ENCODE measurements at places on chromosomes 3 and 15.

DNA sequence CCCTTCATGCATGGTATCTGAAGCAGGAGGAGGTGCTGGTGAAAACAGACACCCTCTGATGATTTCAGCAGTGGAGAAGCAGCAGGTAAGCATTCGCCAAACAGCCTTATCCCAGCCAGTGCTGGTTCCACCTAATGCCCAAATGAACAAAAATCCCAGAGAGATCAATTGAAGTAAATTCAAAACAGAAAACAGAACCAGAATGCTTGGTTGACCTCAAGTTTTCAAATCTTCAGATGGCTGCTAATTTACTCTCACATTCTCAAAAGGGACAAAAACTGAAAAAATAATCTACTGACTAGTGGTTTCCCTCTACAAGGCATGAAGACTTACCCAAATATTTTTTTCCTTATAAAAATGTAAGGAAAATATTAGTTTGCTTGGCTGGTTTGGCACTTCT, 87.0 kb upstream of the MYO5C start:
- no peak for DNase-seq

DNA sequence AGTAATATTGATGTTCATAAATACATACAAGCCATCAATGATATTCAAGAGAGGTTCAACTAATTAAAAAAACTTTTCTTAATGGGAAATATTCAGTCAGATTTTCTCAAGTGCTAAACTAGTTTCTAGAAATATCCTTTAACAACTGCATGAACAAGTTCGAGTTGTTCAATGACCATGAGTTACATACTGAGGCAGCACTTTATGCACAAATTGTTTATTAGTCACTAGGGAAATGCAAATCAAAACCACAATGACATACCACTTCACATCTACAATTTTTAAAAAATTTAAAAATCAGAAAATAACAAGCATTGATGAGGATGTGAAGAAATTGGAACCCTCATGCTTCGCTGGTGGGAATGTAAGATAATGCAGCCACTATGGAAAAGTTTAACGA, 62.4 kb downstream of the RAD18 start:
- DNase-seq, result no peak

GRCh38 chr15:72800833-72801481, 17.4 kb upstream of the ADPGK start:
- DNase-seq, result no peak

DNA sequence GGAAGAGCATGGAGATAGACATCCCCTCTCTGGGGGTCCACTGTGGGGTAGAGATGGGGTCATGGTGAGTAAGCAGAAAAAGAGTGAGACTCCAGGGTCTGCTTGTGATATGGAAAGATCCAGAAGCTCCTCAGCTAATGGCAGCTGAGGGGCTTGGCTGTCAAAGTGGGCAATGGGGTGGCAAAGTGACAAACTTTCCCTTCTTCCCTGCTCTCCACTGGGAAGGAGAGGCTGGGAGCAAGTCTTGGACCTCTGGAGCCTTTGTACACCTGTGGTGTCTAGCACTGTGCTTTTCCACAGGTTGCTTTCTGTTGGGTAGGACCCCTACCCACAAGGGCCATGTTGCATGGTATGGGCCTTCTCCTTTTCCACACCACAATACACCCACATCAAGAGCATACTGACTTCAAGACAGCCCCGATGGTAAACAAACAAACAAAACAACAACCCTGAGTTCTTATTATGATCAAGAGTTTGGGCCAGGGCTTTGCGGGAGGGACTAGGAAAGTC, 3.5 kb downstream of the ITGA11 start:
- DNase-seq, result no peak

DNA sequence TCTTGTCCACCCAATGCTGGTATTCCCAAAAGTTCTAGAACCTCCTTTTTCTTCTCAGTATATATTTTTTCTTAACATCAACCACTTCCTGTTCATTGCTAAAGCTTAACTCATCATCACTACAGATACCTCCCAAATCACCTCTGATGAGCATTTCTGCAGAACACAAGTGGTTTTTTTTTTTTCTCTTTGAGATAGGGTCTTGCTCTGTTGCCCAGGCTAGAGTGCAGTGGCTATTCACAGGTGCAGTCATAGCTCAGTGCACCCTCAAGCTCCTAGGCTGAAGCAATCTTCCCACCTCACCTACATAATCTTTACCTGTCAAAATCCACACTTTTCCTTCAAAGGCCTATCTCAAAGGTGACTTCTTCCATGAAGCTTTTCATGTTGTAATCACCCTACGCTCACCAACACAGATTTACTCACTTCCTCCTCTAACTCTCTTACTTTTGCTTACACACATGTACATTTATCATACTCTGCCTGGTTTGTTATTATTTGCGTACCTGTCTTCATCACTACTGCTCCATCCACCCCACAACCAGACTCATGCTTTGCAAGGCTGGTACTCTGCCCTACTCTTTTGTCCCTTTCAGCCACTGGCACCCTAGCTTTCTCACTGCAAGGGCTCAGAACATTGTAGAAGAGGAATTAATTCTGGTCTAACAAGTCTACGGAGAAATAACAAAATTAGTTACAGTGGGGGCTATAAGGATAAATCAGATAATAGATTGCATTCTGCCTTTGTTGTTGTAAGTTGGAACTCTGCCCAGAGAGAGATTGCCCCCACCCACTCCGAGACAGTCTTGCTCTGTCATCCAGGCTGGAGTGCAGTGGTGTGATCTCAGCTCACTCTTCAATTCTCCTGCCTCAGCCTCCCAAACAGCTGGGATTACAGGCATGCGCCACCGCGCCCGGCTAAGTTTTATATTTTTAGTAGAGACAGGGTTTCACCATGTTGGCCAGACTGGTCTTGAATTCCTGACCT, 27.5 kb downstream of the HERC1 start:
- DNase-seq, result no peak

GRCh38 chr3:47102081-47102600, 61.8 kb downstream of the SETD2 start:
- no peak for DNase-seq

GRCh38 chr3:50665081-50665840, 9.5 kb upstream of the DOCK3 start:
- no peak for DNase-seq

- DNase-seq, result no peak
Observed at GRCh38 chr3:13891492-13892073, 11.7 kb upstream of the WNT7A start.

DNA sequence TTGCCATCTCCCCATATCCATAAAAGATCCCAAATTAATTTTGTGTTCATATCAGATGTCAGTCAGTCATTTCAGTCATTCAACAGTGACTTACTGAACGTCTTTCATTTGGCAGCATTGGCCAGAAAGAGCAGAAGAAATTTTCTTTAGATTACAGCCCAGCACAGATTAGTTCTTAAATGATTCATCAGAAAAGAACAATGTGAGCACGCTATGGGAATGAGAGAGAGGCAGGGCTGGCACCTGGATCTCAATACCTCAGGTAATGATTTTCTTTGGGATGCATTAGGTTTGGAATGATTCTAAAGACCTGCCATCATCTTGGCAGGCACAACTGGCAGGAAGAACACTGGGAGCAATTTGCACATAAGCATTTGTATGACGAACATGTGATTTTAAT, 41.6 kb downstream of the FBN1 start:
- DNase-seq, result no peak

DNA sequence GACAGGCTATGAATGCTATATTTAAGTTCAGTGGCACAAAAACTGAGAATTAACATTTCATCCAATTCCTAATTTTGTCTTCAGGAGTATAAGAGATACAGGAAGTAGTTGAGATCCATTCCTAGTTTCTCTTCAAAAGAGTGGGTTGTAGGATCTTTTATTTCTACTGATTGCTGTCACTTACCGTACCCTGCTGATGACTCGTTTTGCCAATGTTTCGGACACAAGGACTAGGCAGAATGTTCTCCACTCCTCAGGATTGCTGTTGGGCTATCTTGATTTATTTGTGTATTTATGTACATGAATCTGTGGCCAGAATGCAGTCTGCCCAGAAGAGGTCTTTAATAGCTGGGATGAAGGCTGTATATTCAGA, 11.9 kb downstream of the ARL8B start:
- no peak for DNase-seq

DNA sequence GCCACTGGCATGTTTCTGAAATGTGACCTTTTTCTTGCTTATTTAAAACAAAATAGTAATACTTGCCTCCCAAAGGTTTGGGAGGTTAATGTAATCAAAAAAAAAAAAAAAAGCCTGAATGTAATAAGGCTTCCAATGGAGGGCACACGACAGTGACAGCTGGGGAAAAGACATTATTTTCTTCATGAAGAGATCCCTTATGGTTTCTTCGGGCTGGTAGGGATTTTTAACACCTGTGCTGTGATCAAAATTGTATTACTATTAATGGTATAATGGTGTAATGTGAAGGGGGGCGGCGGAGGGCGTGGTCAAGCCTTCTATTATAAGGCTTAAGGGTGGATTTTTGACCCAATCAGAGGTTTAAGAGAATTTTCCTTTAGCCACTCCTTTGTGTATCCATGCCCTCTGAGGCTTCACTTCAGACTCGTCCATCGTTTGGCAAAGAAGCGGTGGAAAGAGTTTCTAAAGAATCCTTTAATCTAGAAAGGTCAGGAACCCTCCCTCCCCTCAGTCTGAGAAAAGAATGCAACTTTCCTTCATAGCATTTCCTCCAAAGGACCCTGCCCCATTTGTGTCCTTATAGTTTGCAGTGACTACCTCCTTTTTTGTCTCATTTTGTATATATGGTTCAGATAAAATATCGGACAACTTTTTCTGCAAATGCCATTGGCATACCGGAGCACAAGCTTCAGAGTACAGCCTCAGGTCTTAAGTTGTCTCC, 89.5 kb upstream of the CHD2 start:
- DNase-seq, result no peak

DNA sequence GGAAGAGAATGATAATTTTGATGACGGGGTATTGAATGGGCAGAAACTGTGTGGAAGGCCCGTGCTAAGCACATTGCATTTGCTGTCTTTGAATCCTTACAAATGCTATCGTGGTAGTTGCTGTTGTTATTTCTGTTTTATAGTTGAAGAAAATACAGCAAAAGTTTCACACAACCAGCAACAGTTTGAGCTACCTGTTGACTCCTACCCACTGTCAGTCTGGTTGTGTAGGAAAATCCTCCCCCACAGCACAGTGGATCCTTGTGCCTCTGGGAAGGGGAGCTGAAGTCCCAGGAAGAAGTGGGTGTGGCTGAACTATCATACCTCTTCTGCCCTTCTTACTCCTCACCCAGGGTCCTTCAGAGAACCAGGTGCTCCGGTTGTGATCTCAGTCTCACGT, 29.4 kb downstream of the MRAS start:
- DNase-seq, result no peak

DNA sequence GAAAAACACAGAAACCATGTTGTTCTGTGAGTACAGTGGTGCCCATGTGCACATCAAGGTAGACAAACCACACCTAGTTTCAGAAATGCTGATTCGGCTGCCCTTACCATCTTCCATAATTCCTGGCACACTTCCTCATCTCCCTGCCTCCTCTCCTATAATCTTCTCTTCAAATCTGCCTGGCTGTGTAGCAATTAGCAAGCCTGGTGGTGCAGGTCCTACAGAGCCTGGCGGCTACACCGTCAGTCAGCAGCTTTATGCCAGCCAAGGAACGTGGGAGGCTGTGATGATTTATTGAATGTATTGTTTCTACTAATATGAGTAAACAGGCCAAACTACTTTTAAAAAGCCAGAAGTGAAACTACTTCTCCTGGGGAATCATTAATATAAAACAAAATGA, 106.8 kb downstream of the SEMA6D start:
- DNase-seq, result no peak

DNA sequence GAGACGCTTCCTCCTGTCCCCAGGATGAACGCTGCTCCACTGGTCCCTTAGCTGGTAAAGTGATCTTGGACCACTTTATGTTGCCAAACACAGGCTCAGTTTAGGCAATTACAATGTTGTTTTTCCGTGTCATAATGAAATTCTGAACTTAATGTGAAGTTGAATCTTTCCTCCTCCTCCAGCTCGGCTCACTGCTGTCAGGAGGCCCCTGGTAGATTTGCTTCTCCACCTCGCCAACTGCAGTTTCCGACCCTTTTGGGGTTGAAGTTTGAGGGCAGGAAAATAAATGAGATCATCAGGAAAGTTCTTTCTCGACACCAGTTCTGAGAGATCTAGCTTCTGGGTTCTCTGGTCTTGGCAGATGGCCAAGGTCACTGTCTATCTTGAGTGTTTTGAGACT, 27.8 kb downstream of the CFAP161 start:
- DNase-seq, result no peak

- DNase-seq, result no peak
Observed at GRCh38 chr15:50558012-50558411, 11.5 kb upstream of the USP50 start.

- no peak for DNase-seq
Observed at GRCh38 chr15:47586653-47587224, 130.6 kb upstream of the SEMA6D start.

DNA sequence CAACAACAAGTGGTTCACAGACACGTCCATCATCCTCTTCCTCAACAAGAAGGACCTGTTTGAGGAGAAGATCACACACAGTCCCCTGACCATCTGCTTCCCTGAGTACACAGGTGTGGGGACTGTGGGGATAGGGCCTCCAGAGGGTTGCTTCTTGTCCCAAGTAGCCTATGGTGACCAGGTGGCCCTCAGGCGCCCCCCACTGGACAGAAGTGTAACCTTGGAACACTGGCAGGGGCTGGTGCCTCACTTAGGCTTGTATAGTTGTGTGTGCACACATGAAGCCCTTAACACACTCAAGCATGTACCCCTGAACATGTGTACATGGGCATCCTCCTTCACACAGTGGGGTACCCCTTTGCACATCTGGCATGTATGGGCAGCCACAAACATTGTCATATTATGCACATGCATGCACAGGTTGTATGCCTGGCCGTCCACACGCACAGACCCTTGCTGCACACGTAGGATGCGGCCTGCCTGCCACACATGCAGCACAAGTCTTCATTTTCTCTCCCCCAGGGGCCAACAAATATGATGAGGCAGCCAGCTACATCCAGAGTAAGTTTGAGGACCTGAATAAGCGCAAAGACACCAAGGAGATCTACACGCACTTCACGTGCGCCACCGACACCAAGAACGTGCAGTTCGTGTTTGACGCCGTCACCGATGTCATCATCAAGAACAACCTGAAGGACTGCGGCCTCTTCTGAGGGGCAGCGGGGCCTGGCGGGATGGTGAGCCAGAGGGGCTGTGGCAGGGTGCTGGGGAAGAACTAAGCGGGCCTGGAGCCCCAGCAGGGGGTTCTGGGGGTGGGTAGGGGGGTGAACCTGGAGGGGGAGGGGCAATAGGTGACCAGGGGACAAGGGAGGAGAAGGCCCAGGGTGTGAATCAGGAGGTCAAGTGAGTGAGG, 11.7 kb upstream of the SEMA3B start:
- no peak for DNase-seq

- no peak for DNase-seq
Observed at GRCh38 chr15:36897834-36898233, 202.5 kb downstream of the MEIS2 start.

- DNase-seq, result no peak
Observed at GRCh38 chr3:134594331-134594741, 56.5 kb downstream of the KY start.
